ENCODE measurements at places on chromosomes 1 and 21.

GRCh38 chr1:205356440-205357139, at the start of gene KLHDC8A:
KLHDC8A (minus strand) TSS chr1:205356922; CDS start chr1:205343604, 13,318 bp downstream.
- no peak for DNase-seq

GRCh38 chr1:8437347-8437746, 119.4 kb downstream of the SLC45A1 start:
- no peak for DNase-seq

- DNase-seq: no peak
These were observed 328 bp upstream of the KRTAP10-8 start for GRCh38 chr21:44611551-44611950.

- DNase-seq: no peak
These were observed 213.8 kb downstream of the PLA2G4A start for GRCh38 chr1:187042538-187042937.

GRCh38 chr1:192067360-192067759, 90.9 kb upstream of the RGS18 start:
- DNase-seq: no peak

DNA sequence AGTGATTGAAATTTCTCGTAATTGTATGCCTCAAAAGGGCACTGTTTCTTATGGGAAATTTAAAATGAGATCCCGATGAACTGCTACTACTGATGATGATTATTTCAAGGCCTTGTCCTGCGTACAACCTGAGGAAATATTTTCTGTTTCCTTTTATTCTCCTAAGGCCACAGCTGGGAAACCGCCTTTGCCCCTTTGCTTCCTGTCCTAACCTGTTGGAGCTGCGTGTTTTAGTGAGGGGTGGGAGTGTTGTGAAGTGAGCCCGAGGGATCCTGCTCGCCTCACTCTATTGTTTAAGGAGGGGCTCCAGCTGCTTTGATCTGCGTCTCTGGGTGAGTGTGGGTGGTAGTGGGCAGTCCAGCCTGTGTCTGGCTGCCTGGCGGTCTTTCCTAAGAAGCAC, 14.4 kb downstream of the LAMC2 start:
- DNase-seq: no peak

- DNase-seq: no peak
These were observed 55.1 kb downstream of the SLC22A15 start for GRCh38 chr1:116031302-116031835.

- DNase-seq: no peak
These were observed 32.3 kb downstream of the EEIG2 start for GRCh38 chr1:108592030-108592759.

DNA sequence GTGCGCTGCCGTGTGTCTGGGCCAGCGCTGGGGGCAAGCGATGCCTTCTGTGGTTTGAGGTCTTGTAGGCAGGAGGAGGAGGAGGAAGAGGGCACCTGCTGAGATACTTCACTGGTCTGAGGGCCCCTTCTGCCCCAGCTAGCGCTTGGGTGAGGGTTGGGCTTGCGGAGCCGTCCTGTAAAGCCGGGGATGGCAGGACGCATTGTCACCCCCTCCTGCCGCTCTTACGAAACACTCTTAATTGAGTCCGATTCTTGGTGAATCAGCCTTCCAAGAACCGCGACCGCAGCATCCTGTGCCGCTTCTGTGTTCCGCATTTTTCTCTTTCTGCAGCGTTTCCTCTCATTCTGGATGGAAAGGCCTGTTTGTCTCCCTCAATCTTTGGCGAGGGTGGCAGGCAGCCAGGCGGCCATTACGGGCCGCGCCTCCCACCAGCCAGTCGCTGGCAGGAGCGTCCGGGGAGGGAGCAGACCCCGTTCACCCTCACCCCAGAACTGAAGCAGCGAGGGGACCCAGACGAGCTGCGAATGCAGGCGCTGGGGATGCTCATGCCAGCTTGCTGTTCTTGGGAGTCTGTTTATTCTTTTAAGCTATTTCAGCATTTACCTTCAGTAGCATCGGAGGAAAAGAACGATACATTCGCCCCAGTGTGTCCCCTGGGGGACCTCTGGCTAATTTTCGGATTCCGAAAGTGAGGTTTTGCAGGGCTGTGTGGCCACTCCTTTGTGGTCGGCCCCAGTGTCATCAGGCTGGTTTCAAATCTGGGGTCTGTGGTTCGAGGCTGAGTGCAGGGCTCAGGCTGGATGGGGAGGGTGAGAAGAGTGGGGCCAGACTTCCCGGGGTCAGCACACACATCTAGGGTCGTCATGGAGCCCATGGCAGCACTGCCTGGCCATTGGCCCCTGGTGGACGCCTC, 62.7 kb downstream of the SKI start:
- peak; percentile 78 for DNase-seq

DNA sequence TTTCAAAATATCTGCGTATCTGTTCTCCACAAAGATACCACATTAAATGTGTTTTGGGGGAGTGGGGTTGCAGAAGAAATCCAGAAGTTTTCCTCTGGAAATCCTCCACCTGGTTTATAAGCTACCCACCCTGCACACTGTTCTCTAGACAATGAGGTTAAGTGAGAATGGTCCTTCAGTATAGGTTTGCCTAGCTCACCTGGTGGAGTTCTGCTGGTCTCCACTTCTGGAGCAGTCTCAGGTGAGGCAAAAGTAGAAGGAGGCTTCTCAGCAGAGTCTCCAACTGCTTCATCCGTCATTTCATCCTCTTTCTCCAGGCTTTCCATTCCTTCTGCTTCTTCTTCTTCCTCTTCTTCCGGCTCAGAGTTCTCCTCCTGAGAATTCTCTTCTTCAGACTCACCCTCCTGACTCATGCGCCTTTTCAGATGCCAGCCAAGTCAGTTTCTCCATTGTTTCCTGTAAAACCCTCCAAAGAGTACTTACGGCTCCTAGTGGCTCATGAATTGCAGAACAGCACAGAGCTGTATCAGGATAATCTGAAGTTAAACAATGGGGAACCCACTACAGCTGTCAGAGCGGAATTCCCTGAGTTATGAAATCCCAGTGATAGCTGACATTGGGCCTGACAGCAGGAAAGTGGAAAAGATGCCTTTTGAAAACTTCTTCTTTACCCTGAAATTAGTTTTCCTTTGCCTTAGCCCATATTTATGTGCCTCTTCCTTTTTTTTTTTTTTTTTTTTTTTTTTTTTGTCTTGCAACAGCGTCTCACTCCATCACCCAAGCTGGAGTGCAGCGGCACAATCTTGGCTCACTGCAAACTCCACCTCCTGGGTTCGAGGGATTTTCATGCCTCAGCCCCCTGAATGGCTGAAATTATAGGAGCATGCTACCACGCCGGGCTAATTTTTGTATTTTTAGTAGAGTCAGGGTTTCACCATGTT, 38.5 kb downstream of the MSTO1 start:
- no peak for DNase-seq

DNA sequence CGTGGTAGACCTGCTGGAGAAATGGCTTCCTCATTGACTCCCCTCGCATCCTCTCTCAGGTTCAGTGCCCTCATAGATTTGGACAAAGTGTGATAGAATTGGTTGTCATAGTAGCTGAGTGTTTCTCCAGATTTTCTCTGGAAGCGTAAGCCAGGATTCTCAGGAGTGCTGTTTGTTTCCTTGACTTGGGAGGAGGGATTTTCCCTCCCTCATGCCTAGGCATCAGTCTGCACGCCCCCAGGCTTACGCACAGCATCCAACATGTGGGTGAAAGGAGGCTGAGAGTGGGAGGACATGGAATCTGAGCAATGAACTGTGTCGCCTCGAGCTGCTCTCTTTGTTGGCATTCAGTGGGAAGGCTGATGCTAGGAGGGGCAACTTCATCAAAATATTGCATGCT, 503.5 kb downstream of the LTN1 start:
- DNase-seq: no peak

- DNase-seq: no peak
These were observed 168.1 kb downstream of the TGFBR3 start for GRCh38 chr1:91717839-91718238.

- DNase-seq: no peak
These were observed 18.1 kb upstream of the SAMD13 start for GRCh38 chr1:84283381-84283780.

- DNase-seq: no peak
These were observed 1042.2 kb upstream of the ADGRL4 start for GRCh38 chr1:80048716-80049115.

- no peak for DNase-seq
These were observed 31.9 kb upstream of the RXRG start for GRCh38 chr1:165476776-165477175.

GRCh38 chr1:27402349-27402754, 9.9 kb downstream of the GPR3 start:
- peak; percentile 45 for DNase-seq

GRCh38 chr1:44000122-44000665, 8.8 kb downstream of the CCDC24 start:
- no peak for DNase-seq

- no peak for DNase-seq
These were observed 47.2 kb downstream of the KLHDC7A start for GRCh38 chr1:18527921-18528320.

DNA sequence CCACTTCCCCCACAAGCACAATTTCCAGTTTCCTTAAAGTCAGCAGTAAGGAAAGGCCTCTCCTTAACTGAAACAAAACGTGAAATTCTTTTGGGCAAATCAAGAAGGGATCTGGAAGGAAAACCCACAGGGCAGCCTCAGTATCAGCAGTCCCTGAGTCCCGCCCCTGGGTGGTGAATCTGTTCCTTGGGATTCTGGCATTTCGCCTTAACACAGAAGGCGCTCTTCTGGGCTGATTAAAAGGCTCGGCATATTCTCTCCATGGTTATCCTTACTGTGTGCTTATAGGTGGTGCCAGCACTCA, 12.2 kb upstream of the RAB4A start:
- no peak for DNase-seq
